ENCODE measurements at places on chromosomes 12 and 14.

DNA sequence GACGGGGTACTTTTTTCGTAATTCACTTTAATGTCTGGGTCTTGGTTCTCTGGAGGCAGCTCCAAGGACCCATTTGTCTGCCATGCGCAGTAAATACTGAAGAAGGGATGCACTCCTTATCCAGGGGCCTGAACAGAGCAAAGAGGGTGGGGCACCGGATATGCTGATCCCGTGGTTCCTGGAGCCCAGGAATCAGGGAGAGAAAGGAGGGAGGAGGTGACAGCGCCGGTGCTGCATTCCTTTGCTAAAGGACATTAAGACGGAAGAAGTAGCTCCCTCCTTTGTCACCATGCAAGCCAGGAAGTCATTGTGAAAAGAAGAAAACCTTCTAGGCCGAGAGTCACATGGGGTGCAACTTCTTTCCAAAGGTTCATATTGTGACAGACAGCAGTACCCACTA lies 1057.7 kb downstream of the VRK1 start:
- no peak for DNase-seq

DNA sequence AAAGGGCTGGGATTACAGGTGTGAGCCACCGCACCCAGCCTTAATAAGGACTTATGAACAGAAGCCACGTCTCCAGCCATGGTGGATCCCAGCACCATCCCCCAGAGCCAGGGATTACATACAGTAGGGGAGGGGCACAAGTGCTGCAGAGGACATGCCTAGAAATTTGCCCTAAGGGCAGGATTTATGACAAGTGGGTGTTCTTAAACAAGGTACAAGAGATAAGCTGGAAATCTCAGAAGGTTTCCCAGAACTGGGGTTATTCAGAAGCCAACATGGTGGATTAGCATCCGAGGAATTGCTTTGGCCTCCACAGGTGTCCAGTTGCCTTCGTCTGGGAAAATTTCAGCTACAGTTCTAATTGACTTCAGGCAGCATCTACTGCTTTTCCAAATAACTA lies 114.4 kb upstream of the EGLN3 start:
- no peak for DNase-seq

GRCh38 chr12:93741659-93742109 lies 64.5 kb downstream of the CRADD start:
- no peak for DNase-seq

DNA sequence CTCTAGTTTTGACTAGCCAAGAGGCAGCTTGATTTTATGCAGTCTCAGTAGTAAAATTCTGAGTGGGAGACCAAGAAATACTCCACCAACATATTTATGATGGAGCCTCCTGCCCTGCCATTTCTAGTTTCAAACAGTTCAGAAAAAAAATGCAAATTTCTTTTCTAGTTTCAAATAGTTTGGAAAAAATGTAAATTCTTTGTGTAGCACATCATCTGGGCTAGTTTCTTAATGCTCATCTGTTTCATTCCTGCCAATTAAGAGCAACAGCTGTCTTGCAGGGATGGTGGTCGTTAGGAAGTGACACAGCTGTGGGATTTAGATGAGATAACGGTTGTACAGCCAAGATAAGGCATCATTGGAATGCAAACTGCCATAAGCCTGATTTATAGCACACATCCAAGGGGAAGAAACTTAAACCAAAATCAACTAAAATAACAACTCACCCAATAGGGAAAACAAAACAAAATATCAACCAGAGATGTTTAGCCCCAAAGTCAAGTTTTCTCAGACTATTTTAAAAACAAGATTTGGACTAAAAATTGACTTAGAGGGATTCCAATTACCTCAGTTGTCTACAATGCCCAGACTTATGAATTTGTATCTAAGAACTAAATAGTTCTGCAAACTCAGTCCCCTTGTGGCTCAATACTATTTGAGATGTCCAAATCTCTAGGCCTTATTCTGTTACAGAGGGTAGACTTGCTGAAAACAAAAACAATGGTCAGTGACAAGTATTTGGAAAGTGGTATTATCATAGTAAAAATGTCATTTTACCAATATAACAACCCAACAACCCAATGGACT lies 291.3 kb upstream of the ATP2B1 start:
- DNase-seq = no peak

- no peak for DNase-seq
Observed at GRCh38 chr12:88298761-88299242, 156.7 kb downstream of the TMTC3 start.

- no peak for DNase-seq
Observed at GRCh38 chr14:71698027-71698426, 234.2 kb upstream of the RGS6 start.

- no peak for DNase-seq
Observed at GRCh38 chr12:107320929-107321631, 227.7 kb upstream of the CRY1 start.

DNA sequence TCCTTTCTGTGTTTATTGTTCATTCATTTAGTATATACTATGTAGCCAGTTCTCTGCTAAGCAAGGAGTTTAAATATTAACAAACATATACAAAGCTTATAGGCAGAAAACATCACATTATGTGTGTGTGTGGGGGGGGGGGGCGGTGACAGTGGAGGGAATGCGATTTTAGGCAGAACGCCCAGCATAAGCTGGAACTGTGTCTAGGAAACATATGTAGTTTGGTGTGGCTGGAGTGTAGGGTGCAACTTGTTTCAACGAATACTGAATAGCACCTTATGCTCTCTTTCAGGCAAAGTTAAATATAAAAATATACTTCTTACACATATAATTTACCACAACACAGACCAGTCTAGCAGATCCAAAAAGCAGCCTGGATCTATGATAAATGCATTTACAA lies 980.6 kb downstream of the SLC6A15 start:
- DNase-seq = no peak

DNA sequence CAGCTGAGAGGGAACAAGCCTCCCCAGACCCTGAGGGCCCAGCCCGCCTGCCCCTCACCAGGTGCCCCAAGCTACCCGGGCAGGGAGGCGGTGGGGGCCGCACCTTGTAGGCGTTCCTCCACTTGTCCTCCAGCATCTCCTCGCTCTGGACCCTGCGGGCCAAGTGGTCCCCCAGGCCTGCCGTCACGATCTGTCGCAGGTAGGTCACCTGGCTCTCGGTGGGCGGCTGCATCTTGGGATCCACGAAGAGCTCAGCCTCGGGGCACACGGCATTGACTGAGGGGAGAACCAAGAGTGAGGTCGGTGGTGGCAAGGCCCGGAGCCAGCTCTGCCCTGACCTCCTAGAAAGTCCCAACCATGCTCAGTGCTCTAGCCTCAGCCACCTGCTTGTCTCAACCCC lies 36.6 kb downstream of the DHX37 start:
- no peak for DNase-seq

- DNase-seq = no peak
Observed at GRCh38 chr14:52059649-52060048, 9.2 kb downstream of the NID2 start.

DNA sequence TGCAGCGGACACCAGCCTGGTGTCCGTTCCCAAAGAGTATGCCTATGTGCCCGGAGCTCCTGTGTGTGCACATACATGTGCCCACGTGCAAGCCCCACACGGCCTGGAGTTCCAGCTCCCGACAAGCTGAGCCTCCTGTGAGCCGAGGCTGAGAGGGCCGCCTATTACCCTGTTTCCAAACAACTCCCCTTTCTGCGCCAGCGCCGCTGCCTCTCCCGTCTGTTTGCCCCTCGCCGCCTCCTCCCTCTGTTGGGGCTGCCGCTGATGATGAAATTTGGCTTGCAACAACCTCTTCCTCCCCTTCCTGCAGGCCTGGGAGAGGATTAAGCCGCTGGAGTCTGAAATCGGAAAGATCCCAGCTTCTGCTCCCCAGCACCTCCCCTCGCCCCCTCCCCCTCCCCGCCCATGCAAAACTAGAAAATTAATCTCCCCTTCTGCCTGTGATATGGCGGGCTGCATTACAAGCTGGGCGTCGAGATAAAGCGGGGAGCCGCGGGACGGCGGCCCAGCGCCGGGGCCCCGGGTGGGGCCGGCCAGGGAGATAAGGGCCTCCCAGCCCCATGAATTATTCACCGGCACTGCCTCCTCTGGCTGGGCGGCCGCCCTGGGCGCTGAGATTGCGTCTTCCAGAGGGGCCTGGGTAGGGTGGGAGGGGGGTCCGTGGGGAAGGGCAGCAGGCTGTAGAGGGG lies 6.8 kb upstream of the ASIC1 start:
- DNase-seq = peak; percentile 30

DNA sequence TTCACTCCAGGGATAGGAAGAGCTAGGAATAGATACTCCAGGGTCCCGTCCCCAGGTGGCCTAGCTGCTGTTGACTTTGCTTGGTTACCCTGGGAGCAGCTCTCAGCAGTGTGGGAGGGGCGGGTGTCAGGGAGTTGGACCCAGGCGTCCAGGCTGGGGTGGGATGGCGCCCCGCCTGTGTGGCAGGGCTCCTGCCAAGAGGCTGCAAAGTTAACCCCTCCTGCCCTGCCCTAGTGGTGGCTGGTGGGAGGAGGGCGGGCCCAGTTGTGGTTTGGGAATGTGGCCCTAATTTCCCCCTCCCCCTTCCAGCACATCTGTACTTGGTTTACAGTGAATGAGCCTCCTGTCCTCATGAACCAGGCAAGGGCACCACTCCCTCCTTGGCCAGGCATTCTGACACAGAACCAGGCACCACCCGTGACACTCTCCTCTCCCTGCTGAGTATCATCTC lies 1.7 kb upstream of the RARG start:
- DNase-seq = no peak

DNA sequence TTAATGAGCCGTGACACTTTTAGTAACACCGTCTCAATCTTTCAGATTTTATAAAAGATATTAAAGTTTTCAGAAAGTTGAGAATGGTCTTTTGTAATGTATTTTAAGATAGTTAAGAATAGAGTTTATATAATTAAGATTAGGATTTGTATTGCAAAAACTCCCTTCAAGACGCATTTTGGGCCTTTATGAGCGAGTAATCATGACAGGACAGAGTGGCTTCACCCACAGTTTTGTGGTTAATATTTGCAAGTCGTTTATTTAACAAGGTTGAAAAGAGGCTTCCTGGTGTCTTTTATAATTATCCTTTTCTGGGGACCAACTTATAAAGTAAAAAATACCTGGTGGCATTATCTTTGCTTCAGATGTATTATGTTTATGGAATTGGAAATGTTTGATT lies 44.0 kb downstream of the TRAF3 start:
- no peak for DNase-seq

- DNase-seq = no peak
Observed at GRCh38 chr14:77660754-77661153, 44.3 kb upstream of the SPTLC2 start.

GRCh38 chr12:109804820-109805761 lies 28.1 kb downstream of the TRPV4 start:
- DNase-seq = peak; percentile 83

DNA sequence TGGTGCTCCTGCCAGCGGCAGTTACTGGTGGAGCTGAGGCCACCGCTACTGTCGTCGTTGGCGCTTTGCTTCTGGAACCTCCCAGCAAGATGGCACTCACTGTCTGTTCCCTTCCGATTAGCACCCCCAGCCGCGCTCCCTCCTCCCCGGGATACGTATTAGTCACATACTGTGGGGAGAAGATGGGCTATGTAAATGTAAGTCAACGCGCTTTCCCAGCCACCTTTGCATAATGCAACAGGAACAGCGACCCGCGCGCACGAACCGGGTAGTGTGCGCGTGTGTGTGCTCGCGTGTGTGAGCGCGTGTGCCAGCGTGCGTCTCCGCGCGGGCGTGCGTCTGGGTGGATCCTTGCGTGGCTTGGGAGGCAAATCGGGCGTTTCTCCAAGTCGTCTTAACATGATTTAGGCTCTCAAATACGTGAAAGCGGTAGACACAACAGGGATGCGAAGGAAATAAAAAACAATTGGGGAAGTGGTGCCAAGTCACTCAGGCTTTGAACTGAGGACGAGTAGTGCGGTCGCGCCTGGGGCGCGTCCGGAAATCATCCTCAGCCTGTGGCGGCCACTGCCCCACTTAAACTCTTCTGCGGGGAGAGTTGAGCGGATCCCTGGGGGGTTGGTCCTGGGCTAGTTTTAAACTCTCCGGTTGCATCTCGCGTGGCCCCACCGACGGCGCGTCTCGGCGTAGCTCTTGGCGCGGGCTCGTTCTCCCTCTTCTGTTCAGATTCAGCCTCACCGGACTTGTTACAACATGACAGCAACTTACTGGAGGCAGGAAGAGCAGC lies 1.8 kb downstream of the FLRT2 start:
- DNase-seq = no peak

DNA sequence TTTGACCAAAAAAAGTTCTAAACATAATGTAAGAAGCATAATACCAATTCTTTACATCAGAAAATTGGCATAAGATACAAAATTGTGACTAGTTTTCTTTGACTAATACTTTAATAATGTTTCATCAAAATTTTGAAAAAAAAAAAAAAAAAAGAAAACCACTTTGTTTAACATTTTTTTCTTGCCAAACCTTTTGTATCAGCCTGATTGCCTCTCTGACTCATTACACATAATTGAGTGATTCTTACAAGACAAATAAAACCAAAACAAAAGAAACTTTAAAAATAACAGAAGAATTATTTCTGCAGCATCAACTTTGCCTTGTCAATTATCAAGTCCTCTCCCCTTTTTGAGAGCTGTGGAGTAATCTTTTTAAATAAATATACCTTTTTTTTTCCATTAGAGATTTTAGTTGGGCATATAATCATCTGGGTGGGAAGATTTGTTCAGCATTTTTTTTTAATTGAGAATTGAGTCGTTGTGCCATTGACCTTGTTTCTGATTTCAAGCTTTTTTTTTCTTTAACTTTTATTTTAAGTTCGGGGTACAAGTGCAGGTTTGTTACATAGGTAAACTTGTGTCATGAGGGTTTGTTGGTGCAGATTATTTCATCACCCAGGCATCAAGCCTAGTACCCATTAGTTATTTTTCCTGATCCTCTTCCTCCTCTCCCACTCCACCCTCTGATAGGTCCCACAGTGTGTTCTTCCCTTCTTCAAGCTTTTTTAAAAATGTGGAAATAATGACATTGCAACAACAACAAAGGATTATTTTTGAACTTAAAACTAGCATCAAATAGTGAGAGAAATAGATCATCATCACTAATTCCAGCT lies 45.8 kb upstream of the HMGA2 start:
- no peak for DNase-seq

DNA sequence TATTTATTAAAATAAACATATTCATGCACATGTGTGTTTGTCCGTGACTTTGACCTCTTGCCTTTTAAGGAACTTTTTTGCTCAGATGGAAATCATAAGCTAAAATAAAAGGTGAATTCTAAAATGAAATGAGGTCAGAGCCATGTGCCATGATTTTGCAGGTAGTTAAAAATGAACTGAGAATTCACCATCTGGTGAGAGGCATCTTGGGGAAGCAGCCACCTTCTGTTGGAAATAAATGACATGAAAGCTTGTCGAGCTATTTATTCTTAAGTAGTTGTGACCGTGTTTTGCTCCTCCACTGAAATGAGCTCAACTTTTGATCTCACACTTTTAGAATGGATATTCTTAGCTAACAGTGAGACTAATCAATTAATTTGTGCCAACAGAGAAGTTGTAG lies 56.8 kb upstream of the CNOT2 start:
- no peak for DNase-seq

DNA sequence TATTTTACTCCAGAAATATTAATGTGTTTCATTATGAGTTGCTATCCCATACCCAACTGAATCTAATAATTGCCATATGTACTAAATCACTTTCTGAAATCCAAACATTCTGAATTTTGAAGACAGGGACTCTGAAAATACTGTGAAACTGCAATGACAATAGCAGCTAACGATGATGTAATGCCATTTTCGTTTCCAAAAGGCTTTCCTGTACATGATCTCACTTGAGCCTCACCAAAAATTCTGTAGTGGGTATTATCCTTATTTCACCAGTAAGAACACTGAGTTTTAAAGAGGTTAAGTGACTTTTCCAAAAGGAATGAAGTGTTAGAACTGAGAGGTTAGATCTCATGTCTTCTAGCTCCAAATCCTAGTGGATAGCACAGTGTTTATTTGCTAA lies 133.3 kb downstream of the FLRT2 start:
- DNase-seq = no peak

Measured in HEK293T (cell line).